ENCODE measurements at places on chromosomes 1 and 21.

DNA sequence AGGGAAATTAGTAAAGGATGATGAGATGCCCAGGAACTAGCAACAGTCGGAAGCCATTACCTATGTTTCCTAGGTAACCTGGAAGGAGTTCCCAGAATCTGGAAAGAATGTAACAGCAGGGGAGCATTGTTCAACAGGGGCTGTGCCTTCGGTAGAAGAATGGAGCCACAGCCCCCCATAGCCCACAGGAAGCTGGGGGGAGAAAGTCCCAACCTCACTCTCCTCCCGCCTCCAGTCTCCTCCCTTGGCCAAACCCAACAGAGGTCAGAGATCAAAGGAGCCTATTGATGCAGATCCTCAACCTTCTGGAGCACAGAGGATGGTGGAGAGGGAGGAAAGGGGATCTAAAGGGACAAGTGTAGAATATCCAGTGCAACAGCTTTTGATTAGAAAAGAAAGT lies 131.5 kb upstream of the SLC44A3 start:
- DNase-seq: no peak

GRCh38 chr1:8073112-8073855 lies 47.2 kb upstream of the ERRFI1 start:
- DNase-seq: no peak

DNA sequence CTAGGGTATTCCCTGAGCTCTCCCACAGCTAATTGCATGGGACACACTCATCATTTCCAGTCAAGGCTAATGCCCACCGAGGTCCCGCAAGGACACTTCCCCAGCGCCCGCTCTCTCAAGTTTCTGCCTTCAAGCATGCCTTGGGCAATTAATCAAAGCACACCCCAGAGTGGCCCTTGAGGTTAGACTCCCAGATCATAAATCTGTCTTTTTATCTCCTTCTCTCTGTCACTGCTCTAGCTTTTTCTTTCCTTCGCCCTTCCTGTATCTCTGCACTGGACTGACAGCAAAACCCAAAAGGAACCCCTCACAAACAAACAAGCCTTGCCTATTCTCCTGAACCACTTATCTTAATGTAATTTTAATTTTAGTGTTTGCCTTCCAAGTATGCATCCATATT lies 7.9 kb upstream of the EXOSC10 start:
- DNase-seq: no peak

- DNase-seq: no peak
Measured at GRCh38 chr1:151472856-151473731, 13.8 kb upstream of the POGZ start.

DNA sequence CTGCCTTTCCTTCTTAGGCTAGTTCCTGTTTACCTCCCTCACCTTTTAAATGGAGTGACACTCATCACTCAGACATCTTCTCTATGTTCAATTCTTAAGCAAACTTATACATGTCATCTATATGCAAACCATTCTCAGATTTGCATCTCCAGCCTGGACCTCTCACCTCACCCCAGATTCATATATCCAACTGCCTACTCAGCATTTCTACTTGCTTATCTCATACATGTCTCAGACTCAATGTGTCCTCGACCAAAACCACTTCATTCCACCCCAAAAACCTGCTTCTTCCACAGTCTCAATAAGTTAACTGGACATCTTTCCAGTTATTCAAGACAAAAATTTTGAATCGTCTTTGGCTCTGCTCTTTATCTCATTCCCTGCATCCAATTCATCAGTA lies 62.6 kb downstream of the ERICH3 start:
- DNase-seq: no peak

GRCh38 chr1:19651141-19651737 lies 7.1 kb downstream of the NBL1 start:
- no peak for DNase-seq

GRCh38 chr1:178942285-178943198 lies 71.7 kb upstream of the ANGPTL1 start:
- no peak for DNase-seq

GRCh38 chr1:24173638-24174575 lies 13.2 kb downstream of the IFNLR1 start:
- no peak for DNase-seq

- DNase-seq: no peak
Measured at GRCh38 chr1:8025671-8026144, 401 bp downstream of the ERRFI1 start.

DNA sequence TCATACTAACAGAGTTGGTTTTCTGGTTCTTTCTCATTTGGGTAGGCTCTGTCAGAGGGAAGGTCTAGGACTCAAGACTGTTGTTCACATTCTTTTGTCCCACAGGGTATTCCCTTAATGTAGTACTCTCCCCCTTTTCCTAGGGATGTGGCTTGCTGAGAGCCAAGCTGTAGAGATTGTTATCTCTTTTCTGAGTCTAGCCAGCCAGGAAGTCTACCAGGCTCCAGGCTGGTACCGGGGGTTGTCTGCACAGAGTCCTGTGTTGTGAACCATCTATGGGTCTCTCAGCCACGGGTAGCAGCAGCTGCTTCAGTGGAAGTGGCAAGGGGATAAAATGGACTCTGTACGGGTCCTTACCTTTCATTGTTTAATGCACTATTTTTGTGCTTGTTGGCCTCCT lies 226.4 kb downstream of the LBR start:
- DNase-seq: no peak

DNA sequence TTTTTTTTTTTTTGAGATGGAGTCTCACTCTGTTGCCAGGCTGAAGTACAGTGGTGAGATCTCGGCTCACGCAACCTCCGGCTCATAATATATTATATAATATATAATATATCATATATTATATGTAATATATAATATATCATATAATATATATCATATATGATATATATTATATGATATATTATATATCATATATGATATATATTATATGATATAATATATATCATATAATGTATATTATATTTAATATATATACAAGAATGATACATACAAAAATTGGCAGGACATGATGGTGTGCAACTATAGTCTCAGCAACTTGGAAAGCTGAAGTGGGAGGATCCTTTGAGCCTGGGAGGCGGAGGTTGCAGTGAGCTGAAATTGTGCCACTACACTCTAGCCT lies 1725.5 kb downstream of the MRPL39 start:
- DNase-seq: no peak

GRCh38 chr1:75132812-75133619 lies 1.2 kb upstream of the LHX8 start:
- no peak for DNase-seq

DNA sequence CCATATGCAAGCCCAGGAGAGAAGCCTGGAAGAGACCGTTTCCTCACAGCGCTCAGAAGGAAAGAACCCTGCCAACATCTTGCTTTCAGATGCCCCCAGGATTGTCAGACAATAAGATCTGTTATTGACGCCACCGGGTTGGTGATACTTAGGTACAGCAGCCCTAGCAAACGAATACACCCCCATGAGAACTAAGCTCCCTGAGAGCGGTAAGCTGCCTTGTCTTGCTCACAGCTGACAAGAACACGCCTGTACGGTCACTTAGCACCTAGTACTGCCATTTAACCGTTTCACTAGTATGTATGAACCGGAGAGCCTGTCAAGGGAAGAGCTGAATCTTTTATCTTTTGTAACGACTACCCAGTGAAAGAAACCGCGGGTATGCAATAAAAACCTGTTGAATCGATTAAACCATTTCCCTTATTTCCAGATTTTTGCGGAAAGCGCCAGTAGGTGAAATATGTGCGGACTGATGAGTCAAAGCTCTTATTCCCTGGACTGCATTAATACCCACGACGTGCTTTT lies 619 bp upstream of the ZBTB8B start:
- no peak for DNase-seq
